ENCODE measurements at places on chromosomes 2 and 18.

DNA sequence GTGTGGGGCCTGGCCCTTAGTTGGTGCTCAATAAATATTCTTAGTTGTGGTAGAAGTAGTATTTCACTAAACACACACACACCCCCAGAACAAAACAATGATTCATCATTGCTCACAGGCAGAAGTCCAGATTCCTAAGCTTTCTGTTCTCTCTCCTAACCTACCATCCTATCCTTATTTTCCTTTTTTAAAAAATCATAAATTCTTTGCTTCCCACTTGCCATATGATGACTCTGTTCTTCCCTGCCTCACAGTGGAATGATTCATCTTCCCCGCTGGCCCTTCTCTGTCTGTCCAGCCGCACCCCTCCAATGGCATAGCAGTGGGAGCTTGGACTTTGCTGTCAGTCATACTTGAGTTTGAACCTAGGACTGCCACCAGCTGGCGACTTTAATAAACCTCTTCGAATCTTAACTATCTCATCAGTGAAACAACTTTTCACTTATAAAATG lies 5.2 kb downstream of the EML6 start:
- no peak for DNase-seq

DNA sequence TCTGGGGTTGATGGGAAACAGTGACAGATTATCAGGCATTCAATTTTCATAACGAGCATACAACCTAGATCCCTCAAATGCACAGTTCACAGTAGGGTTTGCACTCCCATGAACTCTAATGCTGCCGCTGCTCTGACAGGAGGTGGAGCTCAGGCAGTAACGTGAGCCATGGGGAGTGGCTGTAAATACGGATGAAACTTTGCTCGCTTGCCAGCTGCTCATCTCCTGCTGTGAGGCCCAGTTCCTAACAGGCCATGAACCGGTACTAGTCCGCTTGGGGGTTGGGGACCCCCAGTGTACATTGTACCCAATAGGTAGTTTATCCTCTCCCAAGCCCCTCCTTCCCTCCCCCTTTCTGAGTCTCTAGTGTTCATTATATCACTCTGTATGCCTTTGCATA lies 94.6 kb downstream of the PTH2R start:
- DNase-seq = peak; percentile 50

- no peak for DNase-seq
These were observed 177.2 kb downstream of the EN1 start for GRCh38 chr2:118670276-118670675.

GRCh38 chr2:215368493-215368809 lies 56.6 kb downstream of the ATIC start:
- DNase-seq = no peak

DNA sequence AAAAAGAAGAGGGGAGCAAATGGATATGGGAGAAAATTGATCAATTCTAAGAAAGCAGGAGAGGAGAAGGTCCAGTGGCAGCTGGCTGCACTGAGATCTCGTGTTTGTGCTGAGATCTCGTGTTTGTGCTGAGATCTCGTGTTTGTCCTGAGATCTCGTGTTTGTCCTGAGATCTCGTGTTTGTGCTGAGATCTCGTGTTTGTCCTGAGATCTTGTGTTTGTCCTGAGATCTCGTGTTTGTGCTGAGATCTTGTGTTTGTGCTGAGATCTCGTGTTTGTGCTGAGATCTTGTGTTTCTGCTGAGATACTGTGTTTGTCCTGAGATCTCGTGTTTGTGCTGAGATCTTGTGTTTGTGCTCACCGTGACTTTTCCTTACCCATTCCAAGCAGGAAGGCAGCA lies 254.4 kb downstream of the BCL2 start:
- no peak for DNase-seq

DNA sequence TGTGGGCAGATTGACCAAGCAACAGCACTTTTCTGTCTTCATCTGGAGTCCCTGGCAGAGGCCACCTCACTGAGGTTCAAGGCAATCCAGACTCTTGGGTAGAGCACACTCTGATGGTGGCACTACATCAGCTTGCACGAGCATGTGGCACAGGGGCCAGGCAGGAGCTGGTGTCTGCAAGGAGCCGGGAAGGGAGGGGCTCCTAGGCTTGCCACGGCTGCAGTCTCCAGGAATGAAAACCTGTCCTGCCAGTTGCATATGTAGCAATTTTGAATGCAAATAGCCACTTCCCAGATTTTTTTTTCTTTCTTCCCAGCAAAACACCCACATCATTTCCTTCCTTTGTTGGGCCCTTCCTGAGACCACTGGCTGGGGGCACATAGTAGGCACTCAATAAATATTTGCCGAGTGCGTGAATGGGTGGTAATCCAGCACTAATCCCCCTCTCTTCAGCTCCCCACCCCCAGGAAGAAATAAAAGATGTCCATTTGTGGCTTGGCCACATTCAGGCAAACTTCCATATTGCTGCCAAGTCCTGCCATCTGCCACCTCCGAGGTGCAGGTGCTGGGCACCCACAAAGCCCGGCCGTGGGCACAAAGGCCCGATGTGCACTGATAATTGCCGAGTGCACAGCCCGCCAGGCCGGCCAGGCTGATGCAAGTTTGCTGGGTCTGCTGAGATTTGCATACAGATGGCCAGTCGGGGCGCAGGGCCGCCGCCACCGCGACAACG lies 72.4 kb downstream of the MYCN start:
- DNase-seq = peak; percentile 75

DNA sequence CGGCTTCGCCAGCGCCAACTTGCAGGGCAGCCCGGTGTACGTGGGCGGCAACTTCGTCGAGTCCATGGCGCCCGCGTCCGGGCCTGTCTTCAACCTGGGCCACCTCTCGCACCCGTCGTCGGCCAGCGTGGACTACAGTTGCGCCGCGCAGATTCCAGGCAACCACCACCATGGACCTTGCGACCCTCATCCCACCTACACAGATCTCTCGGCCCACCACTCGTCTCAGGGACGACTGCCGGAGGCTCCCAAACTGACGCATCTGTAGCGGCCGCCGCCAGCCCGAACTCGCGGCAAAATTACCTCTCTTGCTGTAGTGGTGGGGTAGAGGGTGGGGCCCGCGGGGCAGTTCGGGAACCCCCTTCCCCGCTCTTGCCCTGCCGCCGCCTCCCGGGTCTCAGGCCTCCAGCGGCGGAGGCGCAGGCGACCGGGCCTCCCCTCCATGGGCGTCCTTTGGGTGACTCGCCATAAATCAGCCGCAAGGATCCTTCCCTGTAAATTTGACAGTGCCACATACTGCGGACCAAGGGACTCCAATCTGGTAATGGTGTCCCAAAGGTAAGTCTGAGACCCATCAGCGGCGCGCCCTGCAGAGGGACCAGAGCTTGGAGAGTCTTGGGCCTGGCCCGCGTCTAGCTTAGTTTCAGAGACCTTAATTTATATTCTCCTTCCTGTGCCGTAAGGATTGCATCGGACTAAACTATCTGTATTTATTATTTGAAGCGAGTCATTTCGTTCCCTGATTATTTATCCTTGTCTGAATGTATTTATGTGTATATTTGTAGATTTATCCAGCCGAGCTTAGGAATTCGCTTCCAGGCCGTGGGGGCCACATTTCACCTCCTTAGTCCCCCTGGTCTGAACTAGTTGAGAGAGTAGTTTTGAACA lies 15.1 kb downstream of the HOXD3 start:
- no peak for DNase-seq

Measured in NCI-H1105 (cell line).